GM23248 (cell line): ENCODE measurements at places on chromosomes 12 and 14. TPM values are rescaled to one million over a fixed set of nuclear protein-coding genes. Genes with fewer than 3 reads are reported as not detected.

GRCh38 chr12:107163413-107163812 lies 70.1 kb upstream of the CRY1 start:
- peak; percentile 24 for DNase-seq

DNA sequence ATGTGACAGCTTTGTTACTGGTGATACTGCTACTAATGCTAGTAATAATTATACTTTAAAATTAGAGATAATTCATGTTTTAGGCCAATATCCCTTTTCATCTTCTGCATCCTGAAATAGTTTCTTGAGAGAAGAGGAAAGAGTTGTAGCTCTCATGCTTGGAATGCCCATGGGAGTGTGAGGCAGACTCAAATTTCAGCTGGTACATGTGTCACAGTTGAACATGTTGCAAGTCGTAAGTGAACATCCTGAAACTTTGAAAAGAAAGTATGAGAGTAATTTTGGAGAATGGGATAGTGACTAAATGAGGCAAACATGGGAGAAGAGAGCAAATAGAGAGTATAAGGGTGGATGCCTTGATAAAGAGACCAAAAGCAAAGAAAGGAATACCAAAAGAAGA lies 168.0 kb downstream of the TMTC3 start:
- peak; percentile 92 for DNase-seq

Gene FBLN5
- polyA plus RNA-seq = 756 and 767 TPM in 2 replicates

DNA sequence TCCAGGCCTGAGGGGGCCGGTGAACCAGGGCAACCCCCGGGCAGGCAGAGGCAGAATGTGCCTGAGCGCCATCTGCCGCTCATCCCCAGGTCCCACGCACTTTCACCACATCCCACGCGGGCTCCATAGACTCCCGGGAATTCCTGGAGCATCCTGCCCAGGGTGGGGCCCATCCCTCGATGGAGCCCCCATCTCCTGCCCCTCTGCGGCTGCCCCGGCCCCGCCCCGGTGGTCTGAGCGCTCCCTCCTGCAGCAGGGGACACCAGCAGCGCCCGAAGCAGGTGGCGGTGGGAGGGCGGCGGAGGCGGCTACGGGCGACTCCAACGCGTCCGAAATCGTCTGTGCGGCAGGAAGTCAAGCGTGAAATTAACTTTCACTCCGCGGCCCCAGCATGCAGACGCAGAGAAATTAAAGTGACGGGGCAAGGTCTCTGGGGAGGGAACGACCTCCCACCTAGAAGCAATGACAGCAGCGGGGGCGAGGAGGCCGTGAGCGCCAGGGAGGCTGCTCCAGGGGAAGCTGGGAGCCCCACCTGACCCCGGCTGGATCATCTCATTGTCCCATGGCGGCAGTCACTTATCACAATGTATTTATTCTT lies 122.2 kb downstream of the NCOR2 start:
- no peak for DNase-seq

DNA sequence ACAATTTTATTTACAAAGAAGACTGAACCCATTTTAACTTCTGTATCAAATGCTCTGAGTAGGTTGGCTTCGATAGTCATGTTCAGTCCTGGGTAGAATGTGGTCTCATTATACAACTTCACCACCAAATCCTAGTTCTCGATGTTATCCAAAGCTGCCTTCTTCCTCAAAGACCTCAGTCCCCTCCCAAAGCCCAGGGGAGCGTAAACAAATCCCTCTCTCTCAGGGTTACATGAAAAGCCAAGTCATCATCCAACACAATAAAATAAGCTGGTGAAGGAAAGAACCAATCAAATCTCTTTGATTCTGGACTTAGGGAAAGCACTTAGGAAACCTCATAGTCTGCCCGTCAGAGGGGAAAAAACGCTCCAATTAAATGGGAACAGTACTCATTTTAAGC lies 9.1 kb downstream of the PTCSC3 start:
- no peak for DNase-seq

- no peak for DNase-seq
Measured at GRCh38 chr14:66649498-66649897, 141.6 kb downstream of the GPHN start.

DNA sequence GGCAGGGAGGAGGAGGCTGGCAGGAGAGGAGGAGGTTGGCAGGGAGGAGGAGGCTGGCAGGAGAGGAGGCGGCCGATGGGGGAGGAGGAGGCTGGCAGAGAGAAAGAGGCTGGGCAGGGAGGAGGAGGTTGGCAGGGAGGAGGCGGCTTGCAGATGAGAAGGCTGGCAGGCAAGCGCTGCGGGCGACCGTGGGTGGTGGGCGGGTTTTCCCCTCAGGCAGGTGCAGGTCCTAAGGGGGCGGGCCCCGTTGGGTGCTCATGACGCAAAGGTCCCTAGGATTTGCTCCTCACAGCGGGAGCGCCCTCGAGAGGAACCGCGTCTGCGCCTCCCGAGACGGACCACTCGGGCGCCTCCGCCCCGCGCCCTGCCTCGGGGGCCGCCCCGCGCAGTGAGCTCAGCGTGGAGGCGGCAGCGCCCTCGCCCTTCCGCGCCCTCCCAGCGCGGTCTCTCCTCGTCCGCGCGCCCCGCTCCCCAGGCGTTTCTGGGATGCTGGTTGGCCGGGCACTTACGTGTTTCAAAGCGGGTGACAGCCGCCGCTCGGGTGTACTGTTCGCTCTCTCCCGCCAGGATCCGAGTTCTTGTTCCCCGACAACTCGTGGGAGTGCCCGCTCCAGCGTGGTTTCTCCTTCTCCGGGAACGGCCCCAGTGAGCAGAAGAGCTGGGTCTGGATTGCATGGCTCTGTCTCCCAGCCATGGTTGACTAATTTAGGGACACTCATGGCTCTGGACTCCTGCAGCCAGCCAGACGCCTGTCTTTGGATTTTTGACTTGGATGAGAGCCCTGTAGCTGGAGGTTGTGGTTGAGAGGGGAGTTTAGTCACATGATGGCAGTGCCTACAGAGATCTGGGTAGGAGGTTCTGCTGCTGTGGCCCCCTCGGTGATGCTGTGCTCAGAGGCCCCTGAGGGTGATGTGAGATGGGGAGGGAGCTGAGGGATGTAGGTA lies 64.1 kb upstream of the PPP4R3A start:
- peak; percentile 92 for DNase-seq

- DNase-seq = peak; percentile 75
Measured at GRCh38 chr12:131116468-131117117, 162.9 kb downstream of the ADGRD1 start.

DNA sequence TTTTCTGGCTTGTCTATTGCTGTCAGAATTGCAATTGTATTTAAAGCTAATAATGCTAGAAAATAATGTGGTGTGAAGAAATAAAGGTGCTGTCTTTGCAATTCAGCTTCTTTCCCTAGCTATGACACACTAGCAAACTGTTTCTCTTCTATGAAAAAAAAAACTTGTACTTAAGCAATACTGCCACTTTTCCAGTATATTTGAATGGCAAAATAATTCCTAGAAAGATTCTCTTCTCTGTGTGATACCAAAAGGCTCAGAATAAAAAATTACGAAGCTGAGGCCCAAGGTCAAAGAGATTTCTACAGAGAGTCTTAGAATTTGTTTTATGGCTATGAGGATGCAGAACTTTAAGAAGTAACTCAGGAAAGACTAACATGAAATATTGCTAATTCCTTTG lies 235.5 kb downstream of the ADAMTS20 start:
- peak; percentile 34 for DNase-seq

Gene ANO4
- polyA plus RNA-seq = 6.3 and 7.6 TPM in 2 replicates

Gene SERPINA12
- polyA plus RNA-seq = not detected in 2 replicates

DNA sequence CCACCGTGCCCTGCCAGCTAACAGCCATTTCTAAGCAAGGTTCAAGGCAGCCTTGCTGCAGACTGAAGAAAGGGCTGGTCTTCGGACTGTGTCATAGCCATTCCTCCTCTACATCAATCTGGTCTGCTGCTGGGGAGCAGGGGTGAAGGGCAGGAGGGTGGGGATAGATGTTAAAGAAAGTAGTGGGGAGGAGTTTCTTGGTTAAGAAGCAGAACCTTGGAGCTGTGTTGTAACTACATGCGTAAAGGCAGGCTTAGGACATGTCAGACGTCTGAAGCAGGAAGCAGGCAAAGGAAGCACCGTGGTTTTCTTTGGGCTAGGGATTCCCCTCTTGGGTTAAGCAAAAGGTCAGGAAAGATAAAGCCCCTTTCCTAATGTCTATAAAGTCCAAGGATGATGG lies 18.1 kb upstream of the NEK9 start:
- no peak for DNase-seq

DNA sequence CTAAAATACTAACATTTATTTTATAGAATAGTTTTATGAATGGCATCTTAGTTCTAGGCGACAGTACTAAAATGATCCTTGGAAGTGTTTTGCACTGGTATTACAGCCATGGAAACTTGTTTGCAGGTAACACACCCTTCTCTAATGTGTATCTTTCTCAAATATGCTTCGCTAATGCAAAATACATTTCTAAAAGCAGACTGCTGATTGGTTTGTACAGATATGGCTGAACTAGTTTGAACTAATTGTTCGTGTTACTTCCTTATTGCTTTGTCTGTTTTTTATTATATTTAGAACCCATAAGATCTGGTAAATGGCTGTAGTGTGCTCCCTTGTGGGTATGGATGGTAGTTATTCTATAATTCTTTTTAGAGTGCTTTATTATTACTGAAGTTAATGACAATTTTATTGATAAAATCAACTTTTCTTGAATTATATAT lies 53.0 kb downstream of the ATF7IP start:
- DNase-seq = peak; percentile 56
